ENCODE measurements at places on chromosomes 5 and 9.
A peak's percentile ranks its signal among the peaks of the same experiment; 100 is the strongest.

DNA sequence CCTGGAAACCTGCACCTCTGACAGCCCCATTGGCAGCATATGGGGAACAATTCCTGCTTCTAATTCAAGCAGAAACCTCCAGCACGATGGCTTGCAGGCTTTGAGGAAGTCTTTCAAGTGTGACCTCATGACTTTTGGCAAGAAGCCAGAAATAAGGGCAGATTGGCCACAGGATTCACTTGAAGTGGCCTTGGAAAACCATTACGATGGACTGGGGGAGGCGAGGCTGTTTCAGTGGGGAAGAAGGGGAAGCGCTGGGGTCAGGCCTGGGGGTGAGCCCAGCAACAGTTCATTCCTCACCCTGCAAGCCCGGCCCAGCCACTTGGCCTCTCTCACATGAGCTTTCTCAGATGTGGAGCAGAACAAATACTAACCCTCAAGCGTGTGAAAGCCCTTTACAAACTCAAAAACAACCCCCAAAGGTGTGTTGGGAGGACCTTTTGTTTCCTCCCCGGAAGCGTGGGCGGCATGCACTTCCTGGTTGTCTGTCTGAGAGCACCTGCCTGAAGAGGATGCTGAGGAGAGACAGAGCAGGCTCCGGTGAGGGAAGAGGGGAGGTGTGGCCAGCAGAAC, 26.9 kb upstream of the EEIG1 start:
- peak; percentile 85 for DNase-seq

GRCh38 chr5:61177070-61177469, 14.8 kb upstream of the SMIM15 start:
- no peak for DNase-seq

- no peak for DNase-seq
Measured at GRCh38 chr5:43203373-43203772, 11.3 kb downstream of the NIM1K start.

- no peak for DNase-seq
Measured at GRCh38 chr9:85216601-85217000, 525.2 kb downstream of the AGTPBP1 start.

DNA sequence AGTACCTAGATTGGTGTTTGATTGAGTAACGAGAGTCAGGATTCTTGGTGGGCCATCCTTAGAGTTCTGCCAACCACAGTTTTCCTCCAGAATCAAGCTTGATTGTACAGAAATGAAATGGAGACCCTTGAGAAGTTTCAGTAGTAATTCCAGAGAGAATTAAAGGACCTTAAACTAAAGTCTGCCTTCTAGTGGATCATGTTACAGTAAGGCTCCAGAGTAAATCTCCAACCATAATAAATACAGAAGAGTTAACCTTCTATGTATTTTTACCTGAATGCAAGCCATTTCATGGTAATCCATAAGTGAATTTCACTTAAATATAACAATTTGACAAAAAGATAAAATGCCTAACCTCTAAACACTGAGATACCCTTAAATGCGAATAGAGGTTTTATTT, 53.0 kb upstream of the CNTLN start:
- DNase-seq: no peak

GRCh38 chr5:141815051-141815795, 63.0 kb downstream of the PCDH1 start:
- DNase-seq: no peak

DNA sequence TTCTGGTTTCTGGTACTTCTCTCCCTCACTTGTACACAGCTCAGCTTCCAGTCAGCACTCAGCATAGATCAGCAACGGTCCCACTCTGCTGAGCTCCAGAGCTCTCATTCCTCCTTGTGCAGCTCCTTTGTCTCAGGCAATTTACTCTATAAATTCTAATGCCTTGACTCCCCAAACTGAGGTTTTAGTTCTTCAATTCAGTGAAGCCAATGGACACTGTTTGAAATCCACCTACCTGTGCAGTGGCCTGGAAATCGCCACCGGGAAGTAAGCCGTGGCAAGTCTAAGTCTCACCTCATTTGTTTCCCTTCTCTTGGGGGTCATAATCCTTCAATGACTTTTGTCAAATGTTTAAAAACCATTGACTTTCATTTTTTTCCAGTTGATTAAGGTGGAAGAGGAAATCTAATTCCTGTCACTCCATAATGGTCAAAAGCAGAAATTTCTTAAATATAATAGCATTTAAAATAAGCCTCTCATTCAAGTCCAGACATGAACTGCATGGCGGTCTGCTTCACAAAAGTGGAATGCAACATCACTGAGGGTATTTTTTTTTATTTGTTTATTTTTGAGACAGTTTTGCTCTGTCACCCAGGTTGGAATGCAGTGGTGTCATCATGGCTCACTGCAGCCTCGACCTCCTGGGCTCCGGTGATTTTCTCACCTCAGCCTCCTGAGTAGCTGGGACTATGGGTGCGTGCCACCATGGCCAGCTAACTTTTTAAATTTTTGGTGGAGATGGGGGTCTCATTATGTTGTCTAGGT, 79.6 kb downstream of the C7 start:
- DNase-seq: no peak

GRCh38 chr5:139806111-139806510, 10.5 kb downstream of the PSD2 start:
- no peak for DNase-seq

DNA sequence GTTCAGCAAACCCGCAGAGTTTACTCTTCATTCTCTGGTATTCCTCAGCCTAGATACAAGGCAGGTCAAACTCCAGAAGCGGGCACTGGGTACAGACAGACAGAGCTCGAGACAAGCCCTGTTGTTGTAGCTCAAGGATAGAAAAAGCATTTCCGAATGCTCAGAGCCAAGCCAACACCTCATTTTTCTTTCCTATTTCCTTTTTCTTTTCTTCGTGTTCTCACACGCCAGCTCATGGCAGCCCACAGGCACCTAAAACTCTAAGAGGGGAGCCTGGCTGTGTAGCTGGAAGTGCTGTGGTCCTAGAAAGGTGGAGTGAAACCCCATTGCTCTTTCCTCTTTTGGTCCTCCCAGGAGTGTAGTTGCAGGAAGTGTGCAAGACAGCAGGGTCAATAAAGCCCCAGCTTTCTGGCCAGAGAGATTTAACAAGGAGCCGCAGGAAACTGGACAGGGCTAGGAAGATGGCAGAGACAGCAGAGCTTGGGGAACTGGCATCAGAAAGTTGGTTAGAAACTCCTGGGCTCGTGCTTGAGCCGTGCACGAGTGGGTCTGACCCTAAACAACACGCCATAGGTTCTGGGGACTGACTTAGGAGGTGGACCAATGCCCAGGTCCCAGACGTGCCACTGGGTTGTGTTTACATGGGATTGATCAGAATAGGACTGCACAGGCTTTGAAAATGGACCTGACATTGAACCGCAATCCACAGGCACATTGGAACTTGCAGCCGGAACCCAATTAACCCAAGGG, 41.6 kb downstream of the ADAMTS2 start:
- DNase-seq: no peak
